ENCODE measurements at places on chromosomes 1 and 21.
A peak's percentile ranks its signal among the peaks of the same experiment; 100 is the strongest.

DNA sequence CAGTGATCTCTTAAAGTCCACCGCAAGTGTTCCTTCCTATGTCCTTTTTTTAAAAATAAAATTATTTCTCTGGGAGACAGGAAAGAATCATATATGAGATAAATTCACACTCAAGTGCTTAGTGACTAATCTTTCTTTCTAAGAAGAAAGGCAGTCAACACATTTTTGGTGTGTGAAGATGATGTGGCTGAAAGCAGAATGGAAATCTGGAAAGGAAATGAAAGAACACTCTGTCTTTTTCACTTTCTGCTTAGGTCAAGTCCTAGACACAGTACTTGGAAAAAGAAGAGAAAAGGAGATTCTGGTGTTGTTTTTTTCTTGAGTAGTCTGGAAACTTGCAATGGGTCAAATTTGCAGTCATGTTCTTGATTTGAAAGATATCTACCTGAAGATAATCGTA is 45.5 kb upstream of the PRRX1 start:
- no peak for DNase-seq

- no peak for DNase-seq
Observed at GRCh38 chr1:175539986-175540385, 203.4 kb downstream of the TNR start.

GRCh38 chr1:21077085-21077484 is 99.6 kb downstream of the EIF4G3 start:
- DNase-seq, result no peak

DNA sequence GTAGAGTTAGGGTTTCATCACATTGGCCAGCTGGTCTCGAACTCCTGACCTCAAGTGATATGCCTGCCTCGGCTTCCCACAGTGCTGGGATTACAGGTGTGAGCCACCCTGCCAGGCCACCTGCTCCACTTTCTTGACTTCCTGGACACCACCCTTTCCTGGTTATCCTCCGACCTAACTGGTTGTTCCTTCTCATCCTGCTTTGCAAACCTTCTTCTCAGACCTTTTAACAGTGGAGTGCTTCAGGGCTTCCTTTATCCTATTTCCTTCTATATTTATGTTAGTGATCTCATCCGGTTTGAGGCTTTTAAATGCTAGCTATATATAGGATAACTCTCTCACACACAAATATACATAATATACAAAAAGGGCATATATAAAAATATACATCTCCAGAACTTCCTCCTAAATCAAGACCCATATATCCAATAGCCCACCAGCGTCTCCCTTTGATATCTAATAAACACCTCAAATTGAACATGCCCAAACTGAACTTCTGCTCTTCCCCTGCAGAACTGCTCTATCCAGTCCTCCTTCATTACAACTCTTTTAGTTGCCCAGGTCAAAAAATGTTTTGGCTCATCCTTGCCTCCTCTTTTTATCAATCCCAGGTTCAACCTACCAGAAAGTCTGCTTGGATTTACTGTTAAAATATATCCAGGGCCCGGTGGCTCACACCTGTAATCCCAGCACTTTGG is 19.5 kb upstream of the UQCRHL start:
- DNase-seq, result no peak

GRCh38 chr1:184489908-184490307 is 103.1 kb downstream of the C1orf21 start:
- DNase-seq, result no peak

GRCh38 chr1:29712284-29712651 is 475.9 kb downstream of the PTPRU start:
- no peak for DNase-seq

GRCh38 chr1:118556936-118557335 is 371.9 kb upstream of the SPAG17 start:
- DNase-seq, result no peak

- peak; percentile 36 for DNase-seq
Observed at GRCh38 chr1:151710187-151710840, 6.3 kb downstream of the CELF3 start.

Data from activated T-cell treated with anti-CD3 and anti-CD28 coated beads, Interleukin-2, amount 50 U/mL, for 1 hour (primary cell).